ENCODE measurements at places on chromosomes 7 and 10. TPM values are rescaled to one million over a fixed set of nuclear protein-coding genes. Genes with fewer than 3 reads are reported as not detected.
A peak's percentile ranks its signal among the peaks of the same experiment; 100 is the strongest.

- H3K4me3 ChIP-seq = no peak overlapping the region
- no peak overlapping the region for H3K27ac ChIP-seq
- no peaks in the 10 kb centered on the region for H3K27me3 ChIP-seq
- H3K36me3 ChIP-seq = no peaks in the 10 kb centered on the region
Observed at GRCh38 chr10:12568391-12569009, 219.2 kb downstream of the CAMK1D start.

The NEUROD6 gene
- total RNA-seq = not detected

The ENO4 gene
- 0.35 TPM for total RNA-seq

DNA sequence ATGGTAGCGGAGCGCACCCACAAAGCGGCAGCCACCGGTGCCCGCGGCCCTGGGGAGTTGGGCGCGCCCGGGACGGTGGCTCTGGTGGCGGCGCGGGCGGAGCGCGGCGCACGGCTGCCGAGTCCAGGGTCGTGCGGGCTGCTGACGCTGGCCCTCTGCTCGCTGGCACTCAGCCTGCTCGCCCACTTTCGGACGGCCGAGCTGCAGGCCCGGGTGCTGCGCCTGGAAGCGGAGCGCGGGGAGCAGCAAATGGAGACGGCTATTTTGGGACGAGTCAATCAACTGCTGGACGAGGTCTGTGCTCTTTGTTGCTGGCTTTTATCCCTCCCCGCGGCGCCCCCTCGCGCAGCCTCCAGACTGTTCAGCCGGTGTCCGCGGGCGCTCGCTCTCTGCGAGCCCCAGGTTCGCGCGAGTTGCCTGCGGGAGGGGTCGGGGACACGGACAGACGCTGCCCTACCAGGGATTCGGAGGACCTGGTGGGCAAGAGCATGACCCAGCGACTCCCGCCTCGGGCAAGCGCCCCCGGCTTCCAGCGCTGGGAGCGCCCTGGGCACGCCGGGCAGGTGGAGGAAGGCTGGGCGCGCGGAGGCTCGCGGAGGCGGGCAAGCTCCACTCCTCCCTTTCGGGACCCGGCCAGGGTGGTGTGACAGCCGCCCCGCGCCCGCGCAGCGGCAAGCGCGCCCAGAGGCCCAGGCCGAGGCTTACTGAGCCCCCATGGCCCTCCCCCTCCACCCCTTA lies 887 bp downstream of the COL13A1 start:
- peak; percentile 61 for DNase-seq
- peak overlapping the region; percentile 25 for H3K27ac ChIP-seq
- no peaks in the 10 kb centered on the region for H3K27me3 ChIP-seq
- peaks cover 62% of the 10 kb centered on the region for H3K4me1 ChIP-seq
- peak overlapping the region; percentile 70 for H3K4me3 ChIP-seq

DNA sequence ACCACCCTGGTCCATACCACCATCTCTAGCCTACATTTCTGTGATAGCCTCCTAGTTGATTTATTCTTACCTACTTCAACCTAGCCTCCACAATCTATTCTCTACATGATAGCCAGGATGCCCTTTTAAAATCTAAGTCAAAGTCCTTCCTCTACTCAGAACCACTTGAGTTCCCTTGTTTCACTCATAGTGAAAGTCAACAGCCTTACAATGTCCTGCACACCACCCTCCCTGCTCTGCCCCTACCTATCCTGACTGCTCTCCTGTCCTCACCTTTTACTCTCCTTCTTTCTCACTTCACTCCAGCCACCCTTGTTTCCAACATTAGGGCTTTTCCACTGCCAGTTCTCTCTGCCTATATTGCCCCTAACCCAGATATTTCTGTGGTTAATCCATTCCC lies 146.7 kb downstream of the GRM3 start:
- no peaks in the 10 kb centered on the region for H3K4me1 ChIP-seq
- H3K27me3 ChIP-seq = no peaks in the 10 kb centered on the region
- H3K36me3 ChIP-seq = no peaks in the 10 kb centered on the region
- no peak for DNase-seq
- H3K4me3 ChIP-seq = no peak overlapping the region

- no peak overlapping the region for H3K4me3 ChIP-seq
- H3K4me1 ChIP-seq = no peaks in the 10 kb centered on the region
Observed at GRCh38 chr7:124596881-124597280, 168.7 kb downstream of the GPR37 start.

The OR6V1 gene
- total RNA-seq = not detected

The BHLHA15 gene
- total RNA-seq = 12.0 TPM

GRCh38 chr10:44033008-44033407 lies 351.9 kb downstream of the CXCL12 start:
- peak; percentile 7 for DNase-seq
- no peaks in the 10 kb centered on the region for H3K27me3 ChIP-seq
- no peaks in the 10 kb centered on the region for H3K4me1 ChIP-seq
- no peaks in the 10 kb centered on the region for H3K36me3 ChIP-seq

DNA sequence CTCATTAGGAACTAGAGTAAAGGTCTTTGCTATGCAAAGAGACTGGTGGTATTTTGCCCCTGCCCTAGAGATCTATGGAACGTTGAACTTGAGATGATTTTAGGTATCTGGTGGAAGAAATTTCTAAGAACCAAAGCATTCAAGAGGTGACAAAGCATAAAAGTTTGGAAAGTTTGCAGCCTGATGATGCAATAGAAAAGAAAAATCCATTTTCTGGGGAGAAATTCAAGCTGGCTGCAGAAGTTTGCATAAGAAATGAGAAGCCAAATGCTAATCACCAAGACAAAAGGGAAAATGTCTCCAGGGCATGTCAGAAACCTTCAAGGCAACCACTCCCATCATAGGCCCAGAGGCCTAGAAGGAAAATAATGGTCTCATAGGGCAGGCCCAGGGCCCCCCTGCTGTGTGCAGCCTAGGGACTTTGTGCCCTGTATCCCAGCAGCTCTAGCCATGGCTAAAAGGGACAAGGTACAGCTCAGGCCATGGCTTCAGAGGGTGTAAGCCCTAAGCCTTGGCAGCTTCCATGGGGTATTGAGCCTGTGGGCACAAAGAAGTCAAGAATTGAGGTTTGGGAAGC lies 16.5 kb downstream of the TFPI2 start:
- no peaks in the 10 kb centered on the region for H3K36me3 ChIP-seq
- H3K4me3 ChIP-seq = no peak overlapping the region
- DNase-seq = no peak
